Osteoblast (primary cell): ENCODE measurements at places on chromosomes 11 and 22.

GRCh38 chr22:29393019-29393608, 4.7 kb upstream of the AP1B1 start:
- H3K27me3 ChIP-seq: no peaks in the 10 kb centered on the region
- H3K36me3 ChIP-seq: no peaks in the 10 kb centered on the region
- DNase-seq: peak; percentile 35

GRCh38 chr11:35479731-35480130, 45.7 kb downstream of the PAMR1 start:
- no peak for DNase-seq
- H3K36me3 ChIP-seq: no peaks in the 10 kb centered on the region
- peaks cover 18% of the 10 kb centered on the region for H3K4me1 ChIP-seq
- H3K4me3 ChIP-seq: no peak overlapping the region
- H3K27ac ChIP-seq: no peak overlapping the region

DNA sequence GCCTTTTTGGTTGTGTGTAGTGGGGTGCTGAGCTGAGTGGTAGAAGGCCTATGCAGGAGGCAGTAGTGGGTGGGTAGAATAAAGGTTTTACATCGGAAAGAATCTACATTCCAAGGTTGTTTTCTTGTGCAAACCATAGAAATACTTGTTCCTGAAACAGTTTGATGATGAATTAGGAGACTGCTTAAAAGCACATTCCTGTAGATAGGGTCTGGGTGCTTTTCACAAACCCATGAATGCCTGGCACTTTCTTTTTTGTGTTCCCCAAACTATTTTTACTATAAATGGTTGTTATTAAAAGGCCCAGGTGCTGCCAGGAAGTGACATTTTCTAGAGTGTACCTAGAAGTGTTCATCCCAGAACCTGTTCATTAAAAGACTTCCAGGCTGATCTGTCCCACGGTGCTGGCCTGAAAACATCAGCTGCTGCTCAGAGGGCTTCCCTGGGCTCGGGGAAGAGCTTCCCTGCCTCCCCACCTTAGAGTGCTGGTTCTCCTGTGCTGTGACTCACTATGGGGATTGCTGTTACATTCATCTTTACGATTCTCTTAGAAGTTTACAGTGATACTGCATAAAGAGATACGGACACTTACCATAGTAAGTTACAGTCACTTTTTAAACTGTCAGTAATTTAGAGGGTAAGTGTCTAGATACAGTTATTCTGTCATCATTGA, 27.9 kb downstream of the PPFIA1 start:
- no peak overlapping the region for H3K4me3 ChIP-seq
- H3K36me3 ChIP-seq: peaks cover 11% of the 10 kb centered on the region
- H3K27me3 ChIP-seq: no peaks in the 10 kb centered on the region
- DNase-seq: peak; percentile 80
- peak overlapping the region; percentile 82 for H3K27ac ChIP-seq

GRCh38 chr11:78373689-78374088, 43.9 kb downstream of the GAB2 start:
- peaks cover 8% of the 10 kb centered on the region for H3K4me1 ChIP-seq
- no peak overlapping the region for H3K4me3 ChIP-seq
- H3K27me3 ChIP-seq: no peaks in the 10 kb centered on the region
- no peak for DNase-seq
- no peak overlapping the region for H3K27ac ChIP-seq
- H3K36me3 ChIP-seq: no peaks in the 10 kb centered on the region

DNA sequence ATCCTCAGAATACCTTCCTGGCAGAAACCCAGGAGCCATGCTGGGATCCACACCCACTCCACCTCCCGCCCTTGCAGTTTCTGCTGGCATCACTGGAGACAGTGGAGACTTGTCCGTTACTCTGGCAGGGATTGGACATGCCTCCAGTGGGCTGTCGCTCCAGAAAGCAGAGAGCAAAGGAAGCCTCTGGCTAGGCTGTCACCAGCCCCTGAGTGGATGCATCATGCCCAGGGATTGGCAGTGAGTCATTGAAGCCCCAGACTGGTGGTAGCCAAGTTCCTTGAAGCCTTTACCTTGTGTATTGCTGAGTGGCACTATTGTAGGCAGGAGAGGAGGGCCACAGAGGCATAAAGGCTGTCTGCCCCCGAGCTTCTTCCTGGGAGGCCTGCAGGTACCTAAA, 34.8 kb upstream of the E2F8 start:
- H3K36me3 ChIP-seq: no peaks in the 10 kb centered on the region
- H3K4me1 ChIP-seq: no peaks in the 10 kb centered on the region
- H3K27me3 ChIP-seq: peaks cover 11% of the 10 kb centered on the region

GRCh38 chr11:44608651-44608990, 43.2 kb downstream of the CD82 start:
- DNase-seq: peak; percentile 30
- peaks cover 17% of the 10 kb centered on the region for H3K36me3 ChIP-seq
- H3K27me3 ChIP-seq: no peaks in the 10 kb centered on the region
- H3K27ac ChIP-seq: no peak overlapping the region
- no peak overlapping the region for H3K4me3 ChIP-seq

DNA sequence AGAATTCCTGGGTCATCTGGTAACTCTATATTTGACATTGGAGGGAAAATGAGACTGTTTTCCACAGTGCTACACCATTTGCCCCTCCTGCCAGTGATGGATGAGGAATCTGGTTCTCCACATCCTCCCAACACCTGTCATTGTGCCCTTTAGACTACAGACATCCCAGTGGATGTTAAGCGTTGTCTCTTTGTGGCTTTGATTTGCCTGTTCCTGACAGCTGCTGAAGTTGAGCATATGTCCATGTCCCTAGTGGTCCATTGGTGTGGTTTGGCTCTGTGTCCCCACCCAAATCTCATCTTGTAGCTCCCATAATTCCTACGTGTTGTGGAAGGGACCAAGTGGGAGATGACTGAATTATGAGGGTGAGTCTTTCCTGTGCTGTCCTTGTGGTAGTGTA, 88.5 kb downstream of the BRD1 start:
- H3K27me3 ChIP-seq: no peaks in the 10 kb centered on the region
- H3K27ac ChIP-seq: no peak overlapping the region
- H3K4me3 ChIP-seq: no peak overlapping the region

DNA sequence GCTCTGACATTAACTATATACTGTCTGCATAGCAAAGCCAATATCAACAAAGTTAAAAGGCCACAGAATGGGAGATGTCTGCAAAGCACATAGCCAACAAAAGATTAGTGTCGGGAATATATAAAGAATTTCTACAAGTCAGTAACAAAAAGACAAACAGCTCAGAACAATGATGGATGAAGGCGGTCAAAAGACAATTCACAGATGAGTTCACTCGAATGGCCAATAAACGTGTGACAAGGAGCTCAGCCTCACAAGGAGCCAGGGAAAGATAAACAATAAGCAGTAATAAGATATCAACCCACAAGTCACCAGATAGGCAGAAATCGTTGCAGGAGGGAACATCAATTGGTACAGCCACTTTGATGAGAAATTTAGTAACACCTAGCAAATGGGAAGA, 106.0 kb upstream of the ISX start:
- no peak overlapping the region for H3K27ac ChIP-seq
- H3K27me3 ChIP-seq: no peaks in the 10 kb centered on the region
- H3K4me1 ChIP-seq: no peaks in the 10 kb centered on the region
- DNase-seq: no peak
- H3K36me3 ChIP-seq: no peaks in the 10 kb centered on the region

GRCh38 chr11:8083871-8084281, 2.9 kb downstream of the TUB start:
- peaks cover 11% of the 10 kb centered on the region for H3K4me1 ChIP-seq
- no peak overlapping the region for H3K27ac ChIP-seq
- no peak overlapping the region for H3K4me3 ChIP-seq
- no peaks in the 10 kb centered on the region for H3K36me3 ChIP-seq

- H3K27ac ChIP-seq: no peak overlapping the region
- H3K4me1 ChIP-seq: no peaks in the 10 kb centered on the region
- H3K36me3 ChIP-seq: no peaks in the 10 kb centered on the region
- peaks cover 11% of the 10 kb centered on the region for H3K27me3 ChIP-seq
- H3K4me3 ChIP-seq: no peak overlapping the region
Observed at GRCh38 chr11:62201376-62201775, 7.1 kb upstream of the SCGB2A1 start.

GRCh38 chr22:48959496-48959895, 868.2 kb downstream of the BRD1 start:
- no peak for DNase-seq
- no peaks in the 10 kb centered on the region for H3K36me3 ChIP-seq
- H3K4me3 ChIP-seq: no peak overlapping the region
- no peaks in the 10 kb centered on the region for H3K27me3 ChIP-seq
- H3K27ac ChIP-seq: no peak overlapping the region

DNA sequence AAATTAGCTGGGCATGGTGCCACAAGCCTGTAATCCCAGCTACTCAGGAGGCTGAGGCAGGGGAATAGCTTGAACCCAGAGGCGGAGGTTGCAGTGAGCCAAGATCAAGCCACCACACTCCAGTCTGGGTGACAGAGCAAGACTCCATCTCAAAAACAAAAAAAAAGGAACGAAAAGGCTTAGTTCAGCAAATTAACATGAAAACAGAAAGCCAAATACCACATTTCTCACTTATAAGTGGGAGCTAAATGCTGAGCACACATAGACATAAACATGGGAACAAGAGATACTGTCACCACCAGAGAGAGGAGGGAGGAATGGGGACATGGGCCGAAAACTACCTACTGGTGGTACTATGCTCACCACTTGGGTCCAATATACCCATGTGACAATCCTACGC, 38.6 kb downstream of the SCGB1A1 start:
- H3K4me3 ChIP-seq: no peak overlapping the region
- H3K36me3 ChIP-seq: no peaks in the 10 kb centered on the region
- H3K27me3 ChIP-seq: no peaks in the 10 kb centered on the region
- DNase-seq: no peak
- no peak overlapping the region for H3K27ac ChIP-seq

DNA sequence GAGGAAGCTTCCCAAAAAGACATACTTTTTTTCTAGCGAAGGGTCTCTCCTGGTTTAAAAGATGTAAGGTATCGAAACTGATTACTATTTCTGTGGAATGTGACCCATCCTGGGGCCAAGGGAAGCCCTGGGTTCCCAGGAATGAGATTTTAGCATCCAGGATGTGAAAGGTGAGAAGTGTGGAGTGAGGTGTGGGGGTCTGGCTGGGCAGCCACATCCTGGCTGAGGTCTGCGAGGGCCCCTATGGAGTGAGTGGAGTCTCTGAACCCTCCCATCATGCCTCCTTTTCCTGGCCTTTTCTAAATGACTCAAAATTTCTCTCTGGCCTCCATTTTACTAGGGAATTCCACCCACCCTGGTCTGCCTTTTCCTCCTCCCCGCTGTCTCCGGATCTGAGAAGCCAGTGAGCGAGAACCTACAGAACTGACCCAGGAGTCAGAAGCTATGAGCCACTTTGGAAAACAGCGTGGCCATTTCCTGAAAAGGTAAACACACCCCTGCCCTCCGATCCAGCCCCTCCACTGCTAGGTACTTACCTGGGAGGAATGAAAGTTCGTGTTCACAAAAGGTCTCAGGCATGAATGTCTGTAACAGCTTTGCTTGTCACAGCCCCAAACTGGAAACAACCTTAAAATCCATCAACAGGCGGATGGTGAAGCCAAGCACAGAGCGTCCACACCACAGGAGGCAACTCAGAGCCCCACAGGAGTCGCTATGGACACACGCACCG, 27.7 kb upstream of the SHANK2 start:
- no peak for DNase-seq
- no peak overlapping the region for H3K27ac ChIP-seq
- no peaks in the 10 kb centered on the region for H3K4me1 ChIP-seq

GRCh38 chr11:64268893-64269539, 15.4 kb downstream of the BAD start:
- H3K27ac ChIP-seq: peak overlapping the region; percentile 94
- DNase-seq: peak; percentile 90
- H3K4me3 ChIP-seq: peak overlapping the region; percentile 74
- peaks cover 27% of the 10 kb centered on the region for H3K4me1 ChIP-seq

DNA sequence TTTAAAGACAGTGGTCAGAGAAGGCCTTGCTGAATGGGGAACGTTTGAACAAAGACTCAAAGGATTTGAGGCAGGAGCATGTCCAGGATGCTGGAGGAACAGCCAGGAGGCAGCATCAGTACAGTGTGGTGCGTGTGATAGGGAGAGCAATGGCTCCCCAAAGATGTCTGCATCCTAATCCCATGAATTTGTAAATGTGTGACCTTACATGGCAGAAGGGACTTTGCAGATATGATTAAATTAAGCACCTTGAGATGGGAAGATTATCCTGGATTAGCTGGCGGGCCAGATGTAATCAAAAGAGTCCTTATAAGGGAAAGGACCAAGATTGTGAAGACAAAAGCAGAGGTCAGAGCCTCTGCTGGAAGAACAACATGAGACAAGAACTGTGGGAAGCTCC, 24.6 kb upstream of the FAT3 start:
- no peak for DNase-seq
- H3K4me3 ChIP-seq: no peak overlapping the region
- no peaks in the 10 kb centered on the region for H3K4me1 ChIP-seq
- no peaks in the 10 kb centered on the region for H3K27me3 ChIP-seq
- no peak overlapping the region for H3K27ac ChIP-seq

DNA sequence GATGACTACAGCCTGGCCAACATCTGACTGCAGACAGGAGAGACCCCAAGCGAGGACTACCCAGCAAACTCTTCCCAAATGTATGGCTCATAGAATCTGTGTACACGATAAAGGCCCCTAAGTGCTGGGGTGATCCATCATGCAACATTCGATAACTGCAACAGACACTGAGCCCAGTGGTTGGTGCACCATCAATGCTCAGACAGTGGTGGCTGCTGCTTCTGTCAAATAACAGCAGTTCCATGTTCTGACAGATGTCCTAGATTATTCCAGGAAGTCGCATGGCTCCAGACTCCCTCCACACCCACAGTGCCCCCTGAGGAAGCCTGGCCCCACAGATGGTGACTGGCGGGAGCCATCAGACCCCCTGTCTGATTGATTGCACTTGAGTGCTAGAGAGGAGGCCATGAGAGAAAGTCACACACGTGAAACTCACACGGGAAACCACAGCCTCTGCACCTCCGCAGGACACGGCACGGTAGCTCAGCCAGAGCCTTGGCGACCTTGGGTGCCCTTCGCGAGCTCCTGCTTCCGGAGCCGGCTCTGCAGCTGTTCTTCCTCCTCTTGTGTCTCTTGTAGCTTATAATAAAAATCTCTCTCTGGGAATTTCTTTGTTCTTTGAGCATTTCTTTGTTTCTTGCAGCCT, 1155.9 kb downstream of the TBC1D22A start:
- no peaks in the 10 kb centered on the region for H3K36me3 ChIP-seq
- H3K27ac ChIP-seq: no peak overlapping the region
- H3K27me3 ChIP-seq: no peaks in the 10 kb centered on the region
- H3K4me1 ChIP-seq: no peaks in the 10 kb centered on the region
- no peak for DNase-seq
- no peak overlapping the region for H3K4me3 ChIP-seq

GRCh38 chr11:103536335-103536722, 427.1 kb downstream of the DYNC2H1 start:
- no peak for DNase-seq
- H3K27me3 ChIP-seq: no peaks in the 10 kb centered on the region
- H3K36me3 ChIP-seq: no peaks in the 10 kb centered on the region
- peak overlapping the region; percentile 64 for H3K4me3 ChIP-seq
- peak overlapping the region; percentile 46 for H3K27ac ChIP-seq
